ENCODE measurements at places on chromosomes 12 and 14.

DNA sequence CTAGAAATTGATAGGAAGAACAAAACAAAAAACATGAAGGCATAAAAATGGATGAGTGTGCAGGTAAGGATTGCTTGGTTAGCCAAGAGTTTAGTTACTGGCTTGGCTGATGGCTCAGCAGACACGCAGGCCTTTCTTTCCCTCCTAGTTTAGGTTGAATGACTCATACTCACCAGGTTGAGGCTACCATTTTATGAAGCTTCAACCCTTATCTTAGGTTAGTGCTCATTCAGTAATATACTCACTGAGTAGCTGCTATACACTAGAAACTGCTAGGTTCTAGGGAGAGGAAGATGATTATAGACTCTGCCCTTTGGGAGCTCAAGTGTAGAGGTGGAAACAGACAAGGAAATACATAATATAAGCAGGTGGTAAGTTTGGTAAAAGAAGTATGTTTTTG is 6.0 kb downstream of the P3H3 start:
- peak; percentile 61 for DNase-seq

DNA sequence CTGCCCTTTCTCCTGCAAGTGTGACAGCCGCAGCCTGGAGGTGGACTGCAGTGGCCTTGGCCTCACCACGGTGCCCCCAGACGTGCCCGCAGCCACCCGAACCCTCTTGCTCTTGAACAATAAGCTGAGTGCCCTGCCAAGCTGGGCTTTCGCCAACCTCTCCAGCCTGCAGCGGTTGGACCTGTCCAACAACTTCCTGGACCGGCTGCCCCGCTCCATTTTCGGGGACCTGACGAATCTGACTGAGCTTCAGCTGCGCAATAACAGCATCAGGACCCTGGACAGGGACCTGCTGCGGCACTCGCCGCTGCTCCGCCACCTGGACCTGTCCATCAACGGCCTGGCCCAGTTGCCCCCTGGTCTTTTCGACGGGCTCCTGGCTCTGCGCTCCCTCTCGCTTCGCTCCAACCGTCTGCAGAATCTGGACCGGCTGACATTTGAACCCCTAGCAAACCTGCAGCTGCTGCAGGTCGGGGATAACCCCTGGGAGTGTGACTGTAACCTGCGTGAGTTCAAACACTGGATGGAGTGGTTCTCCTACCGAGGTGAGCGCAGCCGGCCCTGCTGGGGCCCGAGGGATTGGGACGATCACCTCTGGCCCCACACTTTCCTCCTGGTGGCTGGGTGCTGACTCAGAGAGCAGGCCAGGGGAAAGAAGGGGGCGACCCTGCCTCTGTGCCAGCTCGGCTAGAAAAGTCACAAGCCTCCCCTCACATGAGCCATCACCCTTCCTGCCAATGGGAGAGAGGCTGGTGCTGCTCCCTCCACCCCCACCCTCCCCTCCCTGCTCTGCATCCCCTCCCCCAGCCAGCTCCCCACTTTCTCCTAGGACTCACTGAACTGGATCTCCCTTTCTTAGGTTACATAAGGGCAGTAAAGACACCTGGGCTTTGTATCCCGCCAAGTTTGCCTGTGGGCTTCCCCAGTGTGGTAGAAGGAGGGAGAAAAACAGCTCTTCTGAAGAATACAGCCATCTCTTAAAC is 10.9 kb downstream of the LRTM2 start:
- DNase-seq = peak; percentile 23

DNA sequence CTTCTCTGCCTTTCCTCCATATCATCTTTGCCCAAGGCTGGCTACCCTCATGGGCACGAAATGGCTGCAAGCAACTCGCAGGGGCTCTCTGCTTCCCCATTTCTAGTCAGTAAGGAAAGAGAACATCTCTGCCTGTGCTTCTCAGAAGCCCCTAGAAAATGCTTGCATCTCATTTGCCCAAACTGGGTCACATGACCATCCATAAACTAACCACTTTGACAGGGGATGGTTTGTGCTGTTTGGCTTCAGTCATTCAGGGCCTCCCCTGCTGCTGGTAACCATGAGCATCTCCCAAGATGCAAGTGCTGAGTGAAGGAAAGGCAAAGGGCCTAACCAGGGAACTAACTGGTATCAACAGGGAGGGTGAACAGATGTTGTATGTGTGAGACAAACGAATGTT is 91.1 kb downstream of the CCDC60 start:
- no peak for DNase-seq

GRCh38 chr14:36083317-36083716 is 93.2 kb downstream of the PTCSC3 start:
- DNase-seq = no peak

DNA sequence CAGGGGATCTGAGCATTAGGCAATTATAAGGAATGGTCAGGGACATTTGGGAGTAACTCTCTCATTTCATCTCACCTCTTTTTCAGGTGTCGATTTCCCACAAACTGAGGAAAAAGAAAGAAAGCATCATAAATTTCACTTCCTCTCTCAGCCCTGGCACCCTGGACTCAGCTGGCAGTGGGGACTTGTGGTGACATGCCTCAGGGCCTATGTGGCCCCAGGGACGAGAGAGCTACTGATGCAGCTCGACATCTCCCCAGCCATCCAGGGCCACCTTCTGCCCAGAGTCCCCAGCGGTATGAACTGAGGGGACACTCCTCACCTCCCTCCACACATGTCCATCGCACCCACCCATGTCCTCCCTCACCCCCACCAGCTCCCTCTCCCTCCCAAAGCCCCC is 11.7 kb downstream of the TNFRSF1A start:
- no peak for DNase-seq

DNA sequence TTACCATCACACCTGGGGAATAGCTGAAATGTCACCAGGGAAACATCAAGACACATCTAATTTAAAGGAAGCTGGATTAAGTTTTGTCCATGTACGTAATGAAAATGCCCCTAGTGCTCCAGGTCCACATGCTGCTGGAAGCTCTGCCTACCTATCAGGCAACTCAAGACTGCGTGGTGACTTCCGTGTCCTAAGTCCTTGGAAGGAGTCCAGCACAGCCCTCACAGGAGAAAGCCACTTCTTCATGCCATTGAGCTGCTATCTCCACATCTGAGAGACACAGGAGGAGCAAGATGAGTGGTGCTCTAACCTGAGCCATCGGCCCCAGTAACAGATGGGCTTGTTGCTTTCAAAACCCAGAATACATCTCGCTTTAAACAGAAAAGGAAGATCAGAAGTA is 316.4 kb downstream of the DPF3 start:
- DNase-seq = no peak

DNA sequence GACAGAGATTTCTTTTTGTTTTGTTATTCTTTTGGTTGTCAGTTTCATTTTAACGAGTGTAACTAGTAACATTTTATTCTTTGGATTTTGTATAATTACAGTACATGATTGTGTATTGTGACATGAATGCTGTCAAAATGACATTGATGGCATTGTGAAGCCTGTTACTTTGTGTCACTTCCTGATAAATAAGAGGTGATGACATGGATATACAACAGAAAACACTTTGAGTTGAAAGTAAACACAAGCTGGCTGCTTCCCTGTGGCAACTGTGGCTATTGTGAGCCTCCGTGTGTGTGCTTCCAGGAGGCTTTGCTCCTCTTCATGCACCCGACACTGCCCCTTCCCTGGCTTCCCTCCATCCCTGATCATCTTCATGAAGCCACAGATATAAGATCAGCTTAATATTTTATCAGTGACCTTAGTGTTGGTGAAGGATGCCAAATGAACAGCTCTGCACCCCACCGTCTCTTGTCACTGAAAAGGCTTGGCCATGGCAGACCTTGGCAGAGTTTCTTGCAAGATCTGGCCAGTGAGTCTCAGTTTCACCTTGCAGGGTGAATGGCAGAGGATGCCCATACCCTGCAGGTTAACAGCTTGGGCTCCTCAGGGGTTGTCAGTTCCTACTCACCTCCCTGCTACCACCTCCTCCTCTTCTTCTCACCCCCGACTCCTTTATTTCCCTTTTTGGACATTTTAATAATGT is 191.9 kb downstream of the EPS8 start:
- no peak for DNase-seq

DNA sequence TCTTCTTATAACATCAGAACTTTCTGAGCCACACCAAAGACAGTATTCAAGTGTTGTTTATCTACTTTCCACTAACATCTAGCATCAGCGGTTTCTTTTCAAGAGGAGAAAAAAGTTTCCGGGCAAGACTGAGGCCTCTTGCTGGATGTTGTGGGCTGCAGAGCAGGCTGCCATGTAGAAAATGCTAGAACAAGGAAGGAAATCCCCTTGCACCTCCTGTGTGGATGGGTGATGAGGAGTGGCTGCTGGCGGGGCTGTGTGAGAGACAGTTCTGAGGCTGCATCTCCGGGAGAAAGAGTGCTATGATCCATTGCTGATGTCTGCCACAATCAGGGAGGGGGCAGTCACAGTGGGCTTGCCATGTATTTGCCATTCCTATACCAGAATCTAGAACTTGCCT is 37.8 kb upstream of the PPP1CC start:
- DNase-seq = no peak

- no peak for DNase-seq
Measured at GRCh38 chr12:106329231-106329982, 26.9 kb downstream of the TCP11L2 start.

- DNase-seq = no peak
Measured at GRCh38 chr12:90124289-90124688, 415.7 kb upstream of the ATP2B1 start.

GRCh38 chr14:20424851-20425250 is 11.1 kb downstream of the KLHL33 start:
- DNase-seq = no peak

DNA sequence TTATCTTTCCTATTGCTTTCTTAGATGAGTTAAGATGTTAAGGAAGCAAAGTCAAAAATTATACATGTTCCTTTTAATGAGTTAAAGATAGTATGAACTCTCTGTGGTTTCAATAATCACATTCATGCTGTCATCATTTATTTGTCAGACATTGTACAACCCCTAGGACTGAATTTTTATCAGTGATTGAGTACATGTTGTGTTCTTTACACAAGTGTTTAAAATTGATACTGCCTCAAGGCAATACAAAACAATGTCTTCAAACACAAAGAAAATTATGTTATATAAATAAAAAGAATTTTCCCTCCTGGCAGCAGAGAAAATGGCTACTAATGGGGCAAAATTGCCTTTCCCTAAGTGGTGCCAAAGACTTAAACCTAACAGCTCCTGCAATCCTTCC is 34.6 kb upstream of the KCNJ8 start:
- no peak for DNase-seq

- DNase-seq = no peak
Measured at GRCh38 chr12:50580436-50580835, 75.7 kb downstream of the DIP2B start.

GRCh38 chr12:38156497-38157245 is 159.9 kb upstream of the ALG10B start:
- DNase-seq = no peak

GRCh38 chr12:46430340-46430948 is 57.9 kb upstream of the SLC38A2 start:
- peak; percentile 81 for DNase-seq

- no peak for DNase-seq
Measured at GRCh38 chr12:82361461-82361915, 3.2 kb downstream of the METTL25 start.

All from Caki2 (cell line).